ENCODE measurements at places on chromosomes 5 and 9. TPM values are rescaled to one million over a fixed set of nuclear protein-coding genes. Genes with fewer than 3 reads are reported as not detected.

- no peak for DNase-seq
- H3K36me3 ChIP-seq, result no peaks in the 10 kb centered on the region
- no peaks in the 10 kb centered on the region for H3K4me1 ChIP-seq
- no peak overlapping the region for H3K4me3 ChIP-seq
Observed at GRCh38 chr5:35438288-35438687, 179.4 kb upstream of the SPEF2 start.

GRCh38 chr5:19728571-19728970 lies 259.4 kb downstream of the CDH18 start:
- no peak overlapping the region for H3K4me3 ChIP-seq
- DNase-seq, result no peak
- no peaks in the 10 kb centered on the region for H3K4me1 ChIP-seq
- H3K36me3 ChIP-seq, result no peaks in the 10 kb centered on the region
- no peak overlapping the region for H3K27ac ChIP-seq

- H3K36me3 ChIP-seq, result no peaks in the 10 kb centered on the region
- H3K27ac ChIP-seq, result no peak overlapping the region
- no peak for DNase-seq
- no peak overlapping the region for H3K4me3 ChIP-seq
Observed at GRCh38 chr5:58795327-58795726, 212.5 kb downstream of the RAB3C start.

- peak overlapping the region; percentile 85 for H3K27ac ChIP-seq
- no peak overlapping the region for H3K4me3 ChIP-seq
- H3K4me1 ChIP-seq, result peaks cover 14% of the 10 kb centered on the region
Observed at GRCh38 chr5:126433701-126434100, 10.5 kb downstream of the GRAMD2B start.

- H3K4me1 ChIP-seq, result peaks cover 5% of the 10 kb centered on the region
- H3K4me3 ChIP-seq, result no peak overlapping the region
- H3K27ac ChIP-seq, result peak overlapping the region; percentile 31
- H3K27me3 ChIP-seq, result no peaks in the 10 kb centered on the region
- no peaks in the 10 kb centered on the region for H3K36me3 ChIP-seq
Observed at GRCh38 chr9:127946728-127947127, 9.1 kb upstream of the DPM2 start.

DNA sequence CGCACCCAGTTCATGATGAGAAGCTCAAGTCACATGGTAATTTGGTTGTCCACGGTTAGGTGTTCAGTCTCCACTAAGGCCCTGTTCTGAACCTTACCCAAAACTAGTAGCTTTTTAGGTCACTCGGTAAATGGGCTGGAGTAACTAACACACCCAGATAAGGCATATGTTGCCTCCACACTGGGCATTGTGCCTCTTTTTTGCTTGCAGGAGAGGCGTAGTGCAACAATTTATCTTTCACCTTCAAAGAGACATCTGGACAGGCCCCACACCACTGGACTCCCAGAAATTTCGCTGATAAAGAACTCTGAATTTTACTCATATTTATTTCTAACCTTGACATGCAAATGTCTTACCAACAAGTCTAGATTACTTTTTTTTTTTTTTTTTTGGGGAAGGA lies 16.8 kb upstream of the PTGES start:
- DNase-seq, result no peak
- H3K27me3 ChIP-seq, result no peaks in the 10 kb centered on the region

Gene SLC25A2
- total RNA-seq, result 2.0 TPM

Data from breast epithelium (tissue), 4 donors.